ENCODE measurements at places on chromosomes 4 and X.
A peak's percentile ranks its signal among the peaks of the same experiment; 100 is the strongest.

- no peak for DNase-seq
These were observed 49.2 kb downstream of the MOSPD2 start for GRCh38 chrX:14922437-14922836.

- no peak for DNase-seq
These were observed 1829.0 kb upstream of the PCDH7 start for GRCh38 chr4:28890949-28891775.

DNA sequence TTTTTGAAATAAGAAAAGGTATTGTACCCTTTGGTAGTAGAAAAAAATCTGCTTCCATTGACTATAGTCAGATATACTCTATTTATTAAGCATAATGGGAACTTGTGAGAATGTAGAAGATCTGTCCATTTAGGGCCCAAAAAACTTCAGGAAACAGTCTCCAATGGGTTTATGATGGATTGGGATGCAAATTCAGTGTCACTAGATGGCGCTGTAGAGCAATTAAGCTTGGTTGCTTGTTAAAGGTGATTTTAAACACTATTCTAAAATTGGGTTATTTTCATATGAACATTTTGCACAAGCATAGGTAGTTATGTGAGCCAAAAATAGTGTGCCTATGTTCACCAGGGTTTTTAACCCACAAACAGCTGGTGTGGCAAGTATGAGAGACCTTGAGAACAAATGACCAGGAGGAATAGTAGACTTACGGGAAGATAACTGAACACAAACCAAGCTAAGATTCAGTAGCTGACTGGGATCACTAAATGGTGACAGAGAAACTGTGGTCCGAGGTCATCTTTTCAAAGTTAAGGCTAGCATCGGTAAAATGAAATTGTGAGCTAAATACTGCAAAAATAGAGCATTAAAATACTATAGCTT lies 80.3 kb upstream of the LSM6 start:
- DNase-seq = peak; percentile 17

DNA sequence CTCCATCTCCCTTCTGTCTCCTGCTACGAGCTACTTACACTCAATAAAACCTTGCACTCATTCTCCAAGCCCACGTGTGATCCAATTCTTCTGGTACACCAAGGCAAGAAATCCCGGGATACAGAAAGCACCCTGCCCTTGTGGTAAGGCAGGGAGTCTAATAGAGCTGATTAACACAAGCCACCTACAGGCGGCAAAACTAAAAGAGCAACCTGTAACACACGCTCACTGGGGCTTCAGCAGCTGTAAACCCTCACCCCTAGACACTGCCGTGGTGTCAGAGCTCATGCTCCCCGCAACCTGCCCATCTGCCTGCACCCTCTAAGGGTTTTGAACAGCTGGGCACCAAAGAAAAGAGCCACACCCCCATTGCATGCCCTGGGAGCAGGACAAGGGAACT lies 755.4 kb upstream of the HTR2C start:
- no peak for DNase-seq

DNA sequence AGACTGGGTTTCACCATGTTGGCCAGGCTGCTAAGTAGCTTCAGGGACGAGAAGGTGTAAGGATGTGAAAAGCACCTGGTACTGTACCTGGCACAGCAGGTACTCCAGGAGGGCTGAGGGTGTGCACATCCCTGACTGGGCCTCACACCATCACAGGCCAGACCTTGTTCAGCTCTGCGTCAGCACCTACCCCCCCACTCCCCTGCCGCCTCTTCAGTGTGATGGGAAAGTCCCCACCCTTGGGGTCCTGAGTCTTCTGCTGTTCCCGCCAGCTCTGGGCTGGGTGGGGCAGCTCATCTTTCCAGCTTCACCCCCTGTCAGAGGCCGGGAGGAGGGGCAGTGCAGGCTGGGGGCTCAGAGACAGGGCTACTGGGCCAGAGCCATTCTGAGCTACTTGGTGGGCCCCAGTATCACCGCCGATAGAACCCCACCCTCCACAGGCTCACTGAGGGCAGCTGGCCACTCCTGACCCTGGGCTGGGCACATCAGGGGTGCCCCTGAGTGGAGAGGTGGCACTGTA lies 6.7 kb upstream of the SH3BP2 start:
- DNase-seq = no peak

- DNase-seq = peak; percentile 6
These were observed 12.4 kb upstream of the EOLA2 start for GRCh38 chrX:149950681-149951080.

GRCh38 chrX:126237524-126237923 lies 71.4 kb upstream of the DCAF12L2 start:
- no peak for DNase-seq

DNA sequence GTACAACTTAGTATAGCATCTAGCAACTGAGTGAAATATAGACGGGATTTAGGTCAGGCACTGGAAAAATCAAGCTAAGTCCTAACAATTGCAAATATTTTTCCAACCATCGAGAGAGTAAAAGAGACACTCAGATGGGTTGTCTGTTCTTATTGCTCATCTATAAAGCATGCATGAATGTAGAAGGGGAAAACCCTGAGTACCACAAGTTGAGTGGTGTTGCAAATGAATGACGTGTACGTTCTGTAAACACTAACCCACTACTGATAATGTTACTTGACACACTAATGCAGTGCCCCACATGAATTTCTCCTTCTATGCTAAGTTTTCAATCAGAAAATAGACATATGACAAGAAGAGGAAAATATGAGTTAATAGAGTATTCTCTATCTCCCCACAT lies 211.2 kb downstream of the COX18 start:
- peak; percentile 42 for DNase-seq

GRCh38 chr4:128721896-128722295 lies 87.6 kb upstream of the JADE1 start:
- no peak for DNase-seq

DNA sequence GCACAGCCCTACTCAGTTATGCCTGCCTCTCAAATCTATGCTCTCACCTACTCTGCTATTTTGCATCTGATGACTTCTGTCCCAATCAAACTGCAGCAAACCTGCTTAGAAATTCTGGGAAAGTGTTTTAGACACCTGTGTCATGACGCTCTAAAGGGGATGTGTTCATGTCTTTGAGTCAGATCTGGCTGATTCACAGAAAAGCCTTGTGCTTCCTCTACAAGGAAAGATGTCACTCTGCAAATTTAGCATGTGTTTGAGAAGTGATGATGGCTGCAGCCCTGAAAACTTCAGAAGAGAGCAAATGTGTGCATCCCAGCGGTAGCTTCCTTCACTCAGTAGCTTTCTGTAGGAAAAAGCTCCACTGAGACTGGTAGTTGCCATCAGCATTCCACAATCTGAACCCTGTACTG lies 235.4 kb downstream of the MGST2 start:
- no peak for DNase-seq

- DNase-seq = no peak
These were observed 47.6 kb downstream of the FSTL5 start for GRCh38 chr4:162116095-162116779.

DNA sequence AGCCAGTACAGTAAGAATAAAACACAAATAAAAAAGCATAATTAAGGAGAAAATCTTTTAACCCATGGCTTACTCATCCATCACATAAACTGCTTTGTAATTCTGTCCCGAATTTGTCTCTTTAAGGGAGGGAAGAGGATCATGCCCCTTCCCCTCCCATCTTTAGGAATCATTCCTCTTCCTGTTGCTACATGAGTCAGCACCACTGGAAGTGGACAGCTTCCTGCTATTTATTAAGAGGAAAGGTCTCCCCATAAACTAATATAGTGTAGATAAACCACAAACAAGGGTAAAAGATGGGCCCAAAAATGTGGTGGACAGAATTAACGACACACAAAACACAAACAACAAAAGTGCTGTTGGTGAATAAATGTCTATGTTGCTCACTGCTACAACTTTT lies 75.8 kb downstream of the PPP3CA start:
- no peak for DNase-seq

DNA sequence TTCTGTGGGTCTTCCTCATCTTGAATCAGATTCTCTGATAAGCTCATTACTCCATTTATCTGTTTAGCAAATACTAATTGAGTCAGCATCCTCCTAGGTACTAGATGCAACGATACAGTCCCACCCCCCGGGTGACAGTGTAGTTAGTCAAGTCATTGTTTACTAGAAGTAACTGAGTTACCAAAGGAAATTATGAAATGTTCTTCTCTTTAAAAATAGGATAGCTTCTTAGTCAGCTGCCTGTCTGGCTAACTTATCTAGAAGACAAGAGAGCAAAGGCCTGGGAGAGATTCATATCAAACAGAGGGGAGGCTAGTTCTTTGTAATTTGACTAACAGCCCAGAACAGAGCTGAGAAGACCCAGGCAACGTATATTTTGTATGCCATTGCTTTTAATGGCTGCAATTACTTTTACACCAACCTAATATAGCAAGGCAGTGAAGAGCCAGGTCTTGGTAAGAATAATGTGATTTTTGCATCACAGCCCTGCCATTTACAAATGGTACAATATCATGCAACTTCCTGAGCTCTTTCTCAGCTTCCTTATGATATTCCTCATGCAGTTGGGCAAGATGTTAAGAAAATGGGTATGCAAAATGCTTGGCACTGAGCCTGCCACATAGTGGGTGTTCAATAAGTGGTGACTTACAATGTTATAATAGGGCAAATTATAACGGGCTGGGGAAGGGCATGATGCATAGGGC lies 149.9 kb downstream of the CHIC2 start:
- no peak for DNase-seq

GRCh38 chr4:105139646-105140045 lies 7.0 kb upstream of the TET2 start:
- no peak for DNase-seq

DNA sequence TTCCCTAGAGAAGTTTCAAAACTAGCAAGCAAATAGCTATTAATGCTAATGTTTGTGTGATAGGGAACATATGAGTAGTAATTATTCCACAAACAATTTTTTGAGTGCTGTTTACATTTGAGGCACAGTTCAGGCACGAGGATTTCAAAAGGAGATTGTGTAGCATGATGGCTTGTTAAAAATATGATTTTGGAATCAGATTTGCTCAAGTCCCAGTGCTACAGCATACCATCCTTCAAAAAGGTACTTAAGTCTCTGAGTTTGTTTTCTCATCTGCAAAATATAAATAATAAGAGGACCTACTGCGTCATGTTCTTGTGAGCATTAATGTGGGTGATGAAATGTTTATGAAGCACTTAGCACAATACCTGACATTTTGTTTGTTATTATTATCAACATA lies 11.3 kb downstream of the TLR8 start:
- DNase-seq = no peak

GRCh38 chr4:98480535-98480934 lies 177.9 kb downstream of the TSPAN5 start:
- no peak for DNase-seq

- no peak for DNase-seq
These were observed 55.7 kb downstream of the FAT4 start for GRCh38 chr4:125370478-125370877.

Measured in urothelium cell line (cell line).